ENCODE measurements at places on chromosomes 1 and 21.

- no peak for DNase-seq
Measured at GRCh38 chr1:111227851-111228747, 586 bp downstream of the CHI3L2 start.

DNA sequence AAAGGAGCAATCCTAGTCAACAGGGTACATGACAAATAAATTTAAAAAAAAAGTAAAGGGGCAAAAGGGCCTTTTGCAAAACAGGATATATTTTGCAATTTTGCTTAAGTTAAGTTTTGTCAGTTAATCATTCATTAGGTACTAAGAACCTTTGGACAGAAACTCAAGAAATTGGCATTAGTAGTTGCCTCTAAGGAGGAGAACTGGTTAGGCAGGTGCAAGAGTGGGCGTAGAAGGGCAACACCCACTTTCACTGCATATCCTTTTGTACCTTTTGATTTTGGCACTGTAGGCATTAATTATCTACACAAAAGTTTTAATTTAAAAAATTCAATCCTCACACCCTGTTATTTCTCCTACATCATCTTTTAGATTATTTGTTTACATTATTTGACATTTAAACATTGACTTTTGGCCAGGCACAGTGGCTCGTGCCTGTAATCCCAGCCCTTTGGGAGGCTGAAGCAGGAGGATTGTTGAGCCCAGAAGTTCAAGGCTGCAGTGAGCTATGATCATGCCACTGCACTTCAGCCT, 4.3 kb downstream of the DDAH1 start:
- DNase-seq, result no peak

DNA sequence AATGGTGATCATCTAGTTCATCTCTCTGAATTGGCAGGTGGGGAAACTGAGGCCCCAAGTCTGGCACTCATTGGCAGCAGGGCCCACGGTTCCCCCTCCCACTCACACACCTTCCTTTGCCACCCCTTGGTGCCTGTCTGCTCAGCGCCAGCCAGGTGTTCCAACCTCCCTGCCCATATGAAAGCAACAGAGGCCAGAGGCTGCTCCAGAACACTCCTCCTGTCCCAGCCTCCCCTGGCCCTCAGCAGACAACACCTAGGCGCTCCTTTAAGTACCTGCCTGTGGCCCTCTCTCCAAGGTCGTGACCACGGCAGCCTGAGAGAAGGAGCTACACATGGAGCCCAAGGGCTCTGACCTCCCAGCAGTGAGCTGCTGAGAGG, 362.3 kb upstream of the VAMP3 start:
- DNase-seq, result no peak

DNA sequence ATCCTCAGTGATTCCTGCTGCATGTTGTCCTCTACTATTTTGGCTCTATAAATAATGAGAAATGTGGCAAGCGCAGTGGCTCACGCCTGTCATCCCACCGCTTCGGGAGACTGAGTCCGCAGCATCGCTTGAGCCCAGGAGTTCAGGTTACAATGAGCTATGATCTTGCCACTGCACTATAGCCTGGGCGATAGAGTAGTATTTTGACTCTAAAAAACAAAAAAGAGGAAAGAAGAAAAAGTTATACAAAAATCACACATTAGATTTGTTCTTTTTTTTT, 756 bp upstream of the SLC25A44 start:
- DNase-seq, result no peak

GRCh38 chr1:89607586-89608318, 25.2 kb upstream of the LRRC8C start:
- no peak for DNase-seq

- DNase-seq, result no peak
Measured at GRCh38 chr1:246549665-246550064, 16.4 kb downstream of the TFB2M start.

DNA sequence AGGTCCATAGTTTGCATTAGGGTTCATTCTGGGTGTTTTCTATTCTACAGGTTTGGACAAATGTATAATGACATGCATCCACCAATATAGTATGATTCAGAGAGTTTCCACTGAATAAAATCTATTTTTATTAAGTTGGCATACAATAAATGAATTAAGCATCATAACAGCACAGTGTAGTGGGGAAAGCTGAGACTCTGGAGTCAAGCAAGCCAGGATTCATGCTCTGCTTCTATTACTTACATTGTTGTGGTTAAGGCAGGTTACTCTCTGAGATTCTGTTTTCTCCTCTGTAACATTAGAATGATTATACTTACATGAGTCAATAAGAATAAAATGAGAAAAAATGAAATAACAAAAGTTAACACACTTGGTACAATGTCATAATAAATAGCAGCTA, 131.3 kb downstream of the SLC30A10 start:
- DNase-seq, result no peak

- DNase-seq, result no peak
Measured at GRCh38 chr1:53334312-53334711, 6.4 kb upstream of the LRP8 start.

DNA sequence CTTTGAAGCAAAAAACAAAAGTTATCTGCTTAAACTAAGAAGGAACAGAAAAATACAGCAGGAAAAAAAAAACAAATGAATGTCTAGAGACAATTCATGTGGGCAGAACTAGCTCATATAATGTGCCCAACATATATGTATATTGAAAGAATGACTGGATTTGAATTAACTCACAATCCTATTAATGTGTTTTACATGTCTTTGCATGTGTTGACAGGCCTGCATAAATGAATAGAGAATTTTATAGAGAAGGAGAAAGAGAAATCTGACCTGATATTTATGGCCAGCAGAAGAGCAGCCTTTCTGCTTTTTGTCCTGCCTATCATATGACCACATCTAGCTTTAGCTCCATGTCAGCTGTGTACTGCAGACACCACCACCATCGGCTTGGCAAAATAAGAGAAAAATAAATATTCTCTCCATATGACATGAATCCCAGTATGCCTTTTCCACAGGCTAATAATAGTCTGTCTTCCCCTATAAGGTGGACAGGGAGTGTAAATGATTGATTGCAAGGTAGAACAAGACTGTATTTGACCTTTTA, 171.5 kb upstream of the PALMD start:
- no peak for DNase-seq

DNA sequence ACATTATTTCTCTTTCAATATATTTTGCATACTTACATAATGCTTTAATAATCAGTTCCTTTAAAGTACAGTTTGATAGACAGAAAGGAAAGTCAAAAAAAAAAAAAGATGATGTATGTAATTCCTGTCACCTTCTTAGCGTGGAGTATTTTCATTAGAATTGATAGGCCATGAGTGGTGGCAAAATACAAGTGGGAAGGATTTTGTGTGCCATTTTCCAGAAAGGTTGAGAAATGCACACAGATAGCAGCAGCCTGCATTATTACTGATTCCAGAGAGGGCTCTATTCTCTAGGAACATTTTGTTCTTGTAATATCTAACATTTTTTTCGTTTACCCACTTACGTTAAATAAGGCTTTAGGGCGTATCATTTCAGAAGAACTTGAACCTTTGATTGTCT, 475.6 kb downstream of the DSCAM start:
- DNase-seq, result no peak

- peak; percentile 15 for DNase-seq
Measured at GRCh38 chr1:50139339-50140181, 30.8 kb downstream of the ELAVL4 start.

DNA sequence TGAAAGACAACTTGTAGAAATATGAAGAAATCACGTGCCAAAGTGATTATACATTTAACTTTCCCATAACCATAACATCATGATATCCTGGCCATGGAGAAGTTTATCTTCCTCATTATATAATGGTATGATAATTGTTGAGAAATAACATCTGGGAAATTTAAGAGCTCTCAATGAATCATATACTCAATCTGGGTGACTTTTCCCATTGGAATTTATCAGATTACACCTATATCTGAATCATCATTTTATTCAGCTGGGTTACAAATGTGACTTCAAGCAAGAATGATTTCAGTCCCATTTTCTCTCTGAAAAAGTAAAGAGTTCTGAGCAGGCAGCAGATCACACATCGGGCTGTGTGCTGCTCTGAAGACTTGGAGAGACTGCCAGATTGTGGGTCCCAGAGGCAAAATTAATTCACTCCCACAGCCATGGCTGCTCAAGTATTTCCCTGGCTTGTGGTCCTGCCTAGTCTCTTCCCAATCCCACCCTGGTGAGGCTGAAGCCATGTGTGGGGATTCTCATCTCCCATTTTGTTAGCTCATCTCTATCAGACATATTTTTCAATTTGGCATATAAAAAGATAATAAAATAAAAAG, 278.0 kb downstream of the MRPL39 start:
- DNase-seq, result no peak

GRCh38 chr1:66300280-66300971, 233.5 kb upstream of the SGIP1 start:
- DNase-seq, result no peak

DNA sequence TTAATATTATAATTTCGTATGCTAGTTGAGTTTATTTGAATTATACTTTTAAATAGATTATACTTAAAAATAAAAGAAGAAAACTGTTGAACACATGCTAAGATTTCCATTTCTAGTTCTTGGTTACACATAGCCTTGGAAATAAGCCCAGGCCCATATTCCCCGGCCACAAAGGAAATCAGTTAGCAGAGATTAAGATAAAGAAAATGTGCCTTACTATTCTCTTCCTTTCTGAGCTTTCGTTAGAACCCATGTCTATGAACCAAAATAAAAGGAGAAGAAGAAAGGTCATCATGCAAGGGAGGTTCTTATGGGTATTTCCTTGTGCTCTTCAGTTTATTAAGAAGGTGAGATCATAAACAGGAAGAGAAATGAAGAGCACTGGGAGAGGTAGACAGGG, 32.3 kb upstream of the CRP start:
- no peak for DNase-seq

- no peak for DNase-seq
Measured at GRCh38 chr1:158024737-158025136, 31.3 kb downstream of the KIRREL1 start.

- DNase-seq, result no peak
Measured at GRCh38 chr1:229479660-229480399, 28.3 kb downstream of the NUP133 start.

DNA sequence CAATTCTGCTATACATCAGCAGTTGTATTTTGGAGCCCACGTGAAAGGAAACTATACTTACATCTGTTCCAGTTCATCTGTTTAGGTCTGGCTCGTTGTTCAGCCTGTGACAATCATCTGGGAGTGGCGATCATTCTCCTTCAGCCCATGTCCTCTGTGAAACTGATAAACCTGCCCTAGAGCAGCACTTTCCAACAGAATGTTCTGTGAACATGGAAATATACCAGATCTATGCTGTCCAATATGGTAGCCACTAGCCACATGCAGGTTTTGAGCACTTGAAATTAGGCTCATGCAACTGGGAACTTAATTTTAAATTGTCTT, 24.5 kb upstream of the COQ8A start:
- DNase-seq, result no peak

GRCh38 chr1:68454534-68454933, 4.8 kb upstream of the RPE65 start:
- no peak for DNase-seq

- DNase-seq, result no peak
Measured at GRCh38 chr21:14683063-14683462, 136.9 kb upstream of the SAMSN1 start.

- no peak for DNase-seq
Measured at GRCh38 chr1:5744341-5744740, 247.9 kb downstream of the NPHP4 start.

DNA sequence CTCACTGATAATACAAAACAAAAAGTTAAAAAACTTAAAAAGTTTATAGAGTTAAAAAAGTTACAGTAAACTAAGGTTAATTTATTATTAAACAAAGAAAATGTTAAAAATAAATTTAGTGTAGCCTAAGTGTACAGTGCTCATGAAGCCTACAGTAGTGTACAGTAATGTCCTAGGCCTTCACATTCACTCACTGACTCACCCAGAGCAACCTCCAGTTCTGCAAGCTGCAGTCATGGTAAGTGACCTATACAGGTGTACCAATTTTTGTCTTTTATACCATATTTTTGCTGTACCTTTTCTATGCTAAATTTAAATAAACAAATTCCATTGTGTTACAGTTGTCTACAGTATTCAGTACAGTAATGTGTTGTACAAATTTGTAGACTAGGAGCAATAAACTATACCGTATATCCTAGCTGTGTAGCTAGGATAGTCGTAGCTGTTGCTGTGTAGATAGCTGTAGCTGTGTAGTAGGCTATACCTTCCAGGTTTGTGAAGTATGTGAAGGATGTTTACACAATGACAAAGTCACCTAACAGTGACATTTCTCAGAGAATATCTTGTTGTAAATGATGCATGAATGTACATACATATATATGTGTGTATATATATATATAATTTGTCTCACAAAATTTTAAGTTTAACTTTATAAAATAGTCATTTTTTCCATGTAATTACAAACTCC, 140.2 kb downstream of the TGFB2 start:
- DNase-seq, result no peak

- DNase-seq, result no peak
Measured at GRCh38 chr1:54002544-54003248, 15.3 kb downstream of the LDLRAD1 start.

- DNase-seq, result no peak
Measured at GRCh38 chr1:38735651-38736161, 123.9 kb downstream of the RRAGC start.

- DNase-seq, result no peak
Measured at GRCh38 chr1:101004670-101005069, 20.9 kb downstream of the DPH5 start.

DNA sequence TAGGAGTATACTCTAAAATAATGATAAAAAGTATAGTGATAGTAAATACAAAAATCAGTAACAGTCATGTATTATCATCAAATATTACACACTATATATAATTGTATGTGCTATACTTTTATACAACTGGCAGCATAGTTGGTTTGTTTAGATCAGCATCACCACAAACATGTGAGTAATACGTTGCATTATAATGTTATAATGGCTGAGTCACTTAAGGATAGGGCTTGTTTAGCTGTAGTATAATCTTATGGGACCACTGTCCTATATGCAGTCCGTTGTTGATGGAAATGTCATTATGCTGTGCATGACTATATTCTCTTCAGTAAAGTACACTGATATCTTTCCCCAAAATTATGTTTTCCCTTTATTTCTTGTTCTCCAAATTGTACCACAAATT, 92.8 kb downstream of the LYPLAL1 start:
- no peak for DNase-seq

GRCh38 chr1:154745750-154746425, 124.2 kb downstream of the KCNN3 start:
- DNase-seq, result no peak

GRCh38 chr1:217273866-217274265, 357.0 kb downstream of the GPATCH2 start:
- no peak for DNase-seq

DNA sequence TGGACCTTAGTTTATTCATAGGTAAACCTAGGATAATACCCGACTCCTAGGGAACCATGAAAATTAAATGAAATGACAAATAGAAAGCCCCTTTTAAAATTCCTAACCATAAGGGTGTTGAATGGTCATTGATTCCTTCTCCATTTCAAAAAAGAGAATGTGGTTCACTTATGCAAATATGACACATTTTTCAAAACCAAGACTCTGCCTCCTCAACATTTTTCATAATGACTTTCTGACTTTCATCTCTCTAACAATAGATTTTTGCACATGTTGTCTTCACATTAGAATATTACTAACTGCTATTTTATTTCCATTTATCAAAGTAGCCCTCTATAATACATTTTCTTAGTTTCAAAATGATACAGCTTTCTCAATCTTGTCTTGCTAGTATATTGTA, 169.1 kb downstream of the NTNG1 start:
- DNase-seq, result no peak

- DNase-seq, result no peak
Measured at GRCh38 chr21:44706026-44706705, 5.2 kb downstream of the TSPEAR start.
